ENCODE measurements at places on chromosomes 2 and 18.

- DNase-seq, result no peak
These were observed 58.6 kb upstream of the KLF7 start for GRCh38 chr2:207224381-207224780.

GRCh38 chr2:68336192-68336591 is 16.4 kb upstream of the CNRIP1 start:
- DNase-seq, result no peak

- no peak for DNase-seq
These were observed 7.1 kb downstream of the HOXD8 start for GRCh38 chr2:176136374-176137251.

DNA sequence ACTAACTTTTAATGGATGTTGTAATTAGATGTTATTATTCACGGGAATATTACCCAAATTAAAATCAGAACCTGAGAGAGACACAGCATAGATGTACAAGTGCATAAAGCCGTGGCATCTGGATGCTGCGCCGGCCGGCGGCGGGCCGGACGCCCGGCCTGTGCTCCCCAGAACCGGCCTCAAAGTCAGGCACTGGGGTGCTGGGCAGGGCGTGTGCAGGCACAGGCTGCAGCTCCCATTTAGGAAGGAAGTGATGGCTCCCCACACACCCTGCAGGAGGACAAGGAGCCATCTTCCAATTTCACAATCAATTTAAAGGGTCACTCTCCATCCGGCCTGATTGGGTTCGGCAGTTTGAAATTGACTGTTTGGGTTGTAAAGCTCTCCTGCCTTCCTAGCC is 367.7 kb upstream of the SALL3 start:
- DNase-seq, result no peak

- DNase-seq, result no peak
These were observed 21.2 kb downstream of the SULT1C2 start for GRCh38 chr2:108309903-108310302.

GRCh38 chr2:227161947-227162346 is 2.1 kb downstream of the COL4A4 start:
- no peak for DNase-seq

DNA sequence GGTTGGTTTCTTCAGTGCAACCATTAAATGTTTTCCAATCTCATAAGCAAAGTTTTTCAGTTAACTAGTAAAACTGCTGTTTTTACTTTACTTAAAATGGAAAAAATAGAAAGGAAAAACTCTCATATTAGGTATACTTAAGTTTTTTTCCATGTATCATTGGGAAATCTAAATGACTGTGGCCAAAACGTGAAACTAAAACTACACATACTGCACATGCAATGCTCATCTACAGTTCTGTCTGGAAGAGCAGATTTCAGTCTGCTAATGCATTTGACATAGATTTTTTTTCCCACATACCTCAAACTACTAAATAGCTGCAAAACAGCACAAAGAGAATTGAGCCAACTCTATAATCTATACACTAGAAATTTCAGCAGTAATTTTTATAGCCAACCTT is 62.6 kb downstream of the COL5A2 start:
- no peak for DNase-seq

- no peak for DNase-seq
These were observed 45.3 kb upstream of the CTLA4 start for GRCh38 chr2:203822240-203822639.

DNA sequence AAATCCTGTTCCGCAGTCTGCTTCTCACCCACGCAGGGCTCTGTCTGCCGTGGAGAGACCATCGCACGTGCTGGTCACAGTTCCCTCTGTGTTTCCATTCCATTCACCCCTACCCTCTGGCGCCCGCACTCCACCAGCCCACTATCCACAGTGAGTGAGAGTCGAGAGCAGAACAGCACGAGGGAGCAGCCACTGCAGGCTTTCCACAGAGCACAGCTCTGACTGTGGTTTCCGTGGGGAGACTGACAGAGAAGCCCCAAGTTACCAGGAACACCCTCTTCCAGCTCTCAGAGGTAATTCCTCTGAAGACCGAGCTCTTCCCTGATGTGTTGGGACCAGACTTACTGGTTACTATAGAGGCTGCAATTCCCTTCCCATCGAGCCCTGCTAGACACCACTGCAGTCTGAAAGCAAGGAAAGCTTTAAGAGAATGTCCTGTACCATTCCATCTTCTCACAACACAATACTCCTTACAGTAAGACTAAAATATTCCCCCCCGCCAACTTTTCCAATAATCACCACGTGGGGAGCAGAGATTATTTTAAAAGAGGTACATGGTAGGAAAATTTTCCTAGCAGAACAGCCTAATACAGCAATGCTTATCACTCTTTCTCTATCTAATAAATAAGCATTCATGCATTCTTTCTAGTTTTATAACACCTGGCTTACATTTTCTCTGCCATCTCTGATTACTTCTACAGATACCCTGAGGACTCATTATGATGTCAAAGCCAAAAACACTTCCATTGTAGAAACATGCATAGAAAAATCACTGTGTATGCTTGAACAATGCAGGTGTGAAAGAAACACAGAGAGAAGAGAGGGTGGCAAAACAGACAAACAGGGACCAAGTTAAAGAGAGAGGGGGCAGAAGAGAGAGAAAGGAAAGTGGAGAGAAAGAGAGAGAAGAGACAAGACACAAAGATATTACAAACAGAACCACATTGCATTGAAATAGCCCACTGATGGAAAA is 4.7 kb downstream of the MYT1L start:
- no peak for DNase-seq

- no peak for DNase-seq
These were observed 13.0 kb upstream of the SEMA4C start for GRCh38 chr2:96882906-96883305.

DNA sequence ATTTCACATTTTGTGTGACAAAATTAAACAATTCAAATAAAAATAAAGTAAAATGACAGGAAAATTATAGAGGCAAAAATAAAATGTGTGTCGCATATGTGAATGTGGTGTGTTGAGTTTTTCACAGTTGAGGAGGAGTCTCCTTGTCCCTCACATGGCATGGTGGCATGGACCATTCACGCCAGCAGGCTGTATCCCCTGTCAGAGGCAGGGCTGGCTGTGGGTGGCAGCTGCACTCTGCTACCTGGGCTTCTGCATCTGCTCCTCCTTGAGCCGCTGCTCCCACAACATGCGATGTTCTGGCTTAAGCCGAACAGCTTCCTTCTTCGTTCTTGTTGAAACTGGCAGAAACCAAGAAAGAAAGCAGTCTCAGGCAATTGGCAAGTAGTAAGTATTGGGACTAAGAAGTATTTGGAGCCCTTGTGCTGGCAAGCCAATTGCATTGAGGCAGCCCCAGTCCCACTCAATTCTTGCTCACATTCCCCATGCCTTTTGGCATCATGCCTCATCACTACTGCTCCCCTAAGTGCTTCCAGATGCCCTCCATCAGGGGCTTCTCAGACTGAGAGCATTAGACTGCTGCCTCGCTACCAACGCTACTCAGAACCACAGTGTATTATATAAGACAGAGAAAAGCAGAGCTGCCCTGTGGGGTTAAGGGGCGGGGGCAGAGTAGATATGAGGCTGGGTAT is 177.9 kb upstream of the NABP1 start:
- no peak for DNase-seq

DNA sequence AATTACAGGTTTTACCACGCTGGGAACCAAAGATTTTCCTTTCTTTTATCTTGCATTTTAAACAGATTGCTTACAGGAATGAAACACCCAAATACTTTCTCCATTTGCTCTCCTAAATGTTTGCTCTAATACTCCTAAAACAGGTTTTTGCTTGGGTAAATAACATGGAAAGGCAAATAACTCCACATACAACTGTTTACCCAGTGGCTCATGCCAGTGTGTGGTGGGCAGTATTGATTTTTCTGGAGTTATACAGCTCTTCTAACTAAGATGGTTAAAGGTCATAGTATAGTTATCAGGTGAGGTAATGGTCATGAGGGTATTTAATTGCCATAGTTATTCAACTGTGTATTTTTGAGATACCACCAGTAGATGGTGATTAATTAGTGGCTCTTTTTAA is 61.2 kb upstream of the RAB27B start:
- no peak for DNase-seq

DNA sequence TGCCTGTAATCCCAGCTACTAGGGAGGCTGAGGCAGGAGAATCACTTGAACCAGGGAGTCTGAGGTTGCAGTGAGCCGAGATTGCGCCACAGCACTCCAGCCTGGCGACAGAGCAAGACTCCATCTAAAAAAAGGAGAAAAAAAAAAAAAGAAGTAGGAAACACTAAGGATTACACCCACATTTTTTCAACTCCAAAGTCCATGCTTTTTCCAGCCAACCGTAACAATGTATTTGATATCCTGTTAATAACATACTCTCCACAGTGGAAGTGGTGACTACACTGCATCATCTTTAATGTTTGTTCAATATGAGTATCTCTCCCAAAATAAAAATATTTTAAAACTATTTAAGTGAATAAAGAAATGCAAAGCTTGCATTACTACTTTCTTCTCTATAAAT is 481.6 kb upstream of the ACVR2A start:
- no peak for DNase-seq

DNA sequence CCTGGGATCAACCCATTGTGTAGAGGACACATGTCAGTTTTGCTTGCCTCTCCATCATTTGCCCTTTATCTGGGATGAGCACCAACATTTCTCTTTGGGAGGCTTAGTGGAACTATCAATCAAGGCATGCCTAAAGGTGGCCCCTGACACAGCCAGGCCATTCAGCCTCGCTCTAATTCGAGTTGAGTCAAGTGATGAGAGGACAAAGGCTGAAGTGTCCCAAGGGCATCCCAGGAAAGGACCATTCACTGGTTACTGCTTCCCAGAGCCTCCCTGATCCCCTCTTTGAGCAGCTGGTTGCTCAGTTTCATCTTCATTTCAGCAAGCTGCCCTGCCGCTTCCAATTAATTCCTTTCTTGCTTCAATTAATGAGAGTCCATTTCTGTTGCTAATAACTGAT is 63.5 kb downstream of the DNER start:
- no peak for DNase-seq

DNA sequence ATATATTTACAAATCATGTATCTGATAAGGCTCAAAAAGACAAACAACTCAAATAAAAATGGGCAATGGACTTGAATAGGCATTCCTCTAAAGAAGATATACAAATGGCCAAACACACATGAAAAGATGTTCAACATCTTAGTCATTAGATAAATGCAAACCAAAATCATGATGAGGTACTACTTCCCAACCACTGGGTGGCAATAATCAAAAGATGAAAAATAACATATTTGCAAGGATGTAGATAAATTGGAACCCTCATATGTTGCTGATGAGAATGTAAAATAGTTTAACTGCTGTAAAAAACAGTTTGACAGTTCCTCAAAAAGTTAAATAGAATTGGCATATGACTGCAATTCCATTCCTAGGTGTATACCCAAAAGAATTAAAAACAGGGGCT is 132.3 kb downstream of the TTC32 start:
- DNase-seq, result no peak

- no peak for DNase-seq
These were observed 179.6 kb upstream of the ALKAL2 start for GRCh38 chr2:467543-467891.

DNA sequence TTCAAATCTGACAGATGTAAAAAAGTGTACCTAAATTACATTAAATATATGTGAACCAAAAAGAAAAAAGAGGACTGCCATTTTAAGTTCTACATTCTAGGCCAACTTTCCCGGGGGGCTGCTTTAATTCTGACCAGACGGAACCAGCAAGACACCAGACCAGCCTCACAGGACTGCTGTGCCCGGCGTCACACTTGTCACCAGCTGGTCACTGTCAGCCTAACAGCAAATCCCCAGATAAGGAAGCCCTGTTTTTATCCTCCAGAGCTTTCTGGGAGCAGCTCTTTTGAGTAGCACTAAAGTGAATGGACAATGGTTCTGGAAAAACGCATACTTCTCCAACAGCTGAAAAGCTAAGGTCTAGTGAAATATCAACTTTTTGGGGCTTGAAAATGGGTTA is 35.6 kb downstream of the CYB5A start:
- no peak for DNase-seq

DNA sequence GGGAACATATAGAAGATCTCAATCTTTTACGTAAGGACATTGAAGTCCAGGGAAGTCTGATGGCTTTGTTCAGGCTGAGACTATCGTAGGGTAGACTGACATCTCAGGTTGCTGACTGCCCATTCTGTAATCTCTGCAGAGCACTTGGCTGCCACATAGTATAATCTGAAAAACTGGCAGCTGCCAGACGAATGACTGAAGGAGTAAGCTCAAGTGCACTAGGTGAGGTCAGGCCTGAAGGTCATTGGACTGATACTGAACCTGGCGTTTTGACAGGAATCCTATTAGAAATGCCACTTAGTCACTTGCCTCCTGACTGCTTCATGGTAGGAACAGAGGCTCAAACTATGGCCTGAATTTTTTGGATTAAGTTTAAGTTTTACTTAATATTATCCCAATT is 23.5 kb downstream of the GPD2 start:
- DNase-seq, result no peak

DNA sequence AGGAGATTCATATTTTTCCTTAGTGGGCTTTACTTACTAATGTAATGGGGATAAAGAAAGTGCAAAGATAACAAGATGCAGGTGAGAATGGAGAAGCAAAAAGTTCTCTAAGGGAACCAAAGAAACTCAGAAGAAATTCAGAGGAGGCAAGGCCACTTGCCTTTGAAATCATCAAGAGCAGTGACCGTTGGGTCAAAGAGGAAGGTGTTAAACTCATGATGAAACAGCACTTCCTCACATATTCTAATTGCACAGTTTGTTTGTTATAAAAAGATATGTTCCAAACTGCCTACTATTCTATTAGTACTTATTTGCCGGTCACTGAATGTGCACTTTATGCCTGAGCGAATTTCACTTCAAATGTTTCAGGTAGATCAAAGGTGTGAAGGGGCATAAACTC is 975.1 kb downstream of the BCL11A start:
- no peak for DNase-seq

DNA sequence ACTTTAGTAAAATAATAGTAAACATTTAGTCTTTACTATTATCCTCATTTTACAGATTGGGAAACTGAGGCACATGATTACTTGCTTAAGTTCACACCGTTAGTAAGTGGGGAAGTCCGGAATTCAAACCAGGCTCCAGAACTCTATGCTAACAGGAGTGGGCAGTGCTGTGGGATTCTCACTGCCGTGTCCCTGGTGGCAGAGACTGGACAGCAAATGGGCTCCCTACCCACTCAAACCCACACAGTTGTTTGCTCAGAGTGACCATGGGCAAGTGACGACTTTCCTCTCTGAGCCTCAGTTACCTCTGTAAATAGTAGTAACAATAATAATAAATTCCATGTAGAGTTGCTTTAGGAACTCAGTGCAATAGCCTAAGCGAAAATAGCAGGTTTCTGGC is 24.0 kb downstream of the MAIP1 start:
- DNase-seq, result no peak

DNA sequence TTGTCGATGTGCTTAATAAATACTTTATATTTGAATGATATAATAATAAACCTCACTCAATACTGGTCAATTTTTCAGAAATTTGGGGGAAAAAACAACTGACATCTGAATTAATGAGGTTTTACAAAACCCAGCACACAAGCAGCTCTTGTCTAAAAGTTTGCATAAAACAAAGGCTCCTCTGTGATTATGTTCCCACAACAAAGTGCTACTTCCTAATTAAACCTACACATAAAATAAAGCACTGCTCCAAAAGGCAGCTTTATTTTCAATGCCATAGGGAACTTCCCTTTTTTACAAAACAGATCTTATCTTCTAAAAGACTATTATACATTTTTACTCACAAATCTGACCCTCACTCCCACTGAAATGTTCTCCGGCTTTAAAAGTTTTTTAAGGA is 47.1 kb downstream of the LAMA1 start:
- no peak for DNase-seq
